ENCODE measurements at places on chromosomes 7 and 10. TPM values are rescaled to one million over a fixed set of nuclear protein-coding genes. Genes with fewer than 3 reads are reported as not detected.

DNA sequence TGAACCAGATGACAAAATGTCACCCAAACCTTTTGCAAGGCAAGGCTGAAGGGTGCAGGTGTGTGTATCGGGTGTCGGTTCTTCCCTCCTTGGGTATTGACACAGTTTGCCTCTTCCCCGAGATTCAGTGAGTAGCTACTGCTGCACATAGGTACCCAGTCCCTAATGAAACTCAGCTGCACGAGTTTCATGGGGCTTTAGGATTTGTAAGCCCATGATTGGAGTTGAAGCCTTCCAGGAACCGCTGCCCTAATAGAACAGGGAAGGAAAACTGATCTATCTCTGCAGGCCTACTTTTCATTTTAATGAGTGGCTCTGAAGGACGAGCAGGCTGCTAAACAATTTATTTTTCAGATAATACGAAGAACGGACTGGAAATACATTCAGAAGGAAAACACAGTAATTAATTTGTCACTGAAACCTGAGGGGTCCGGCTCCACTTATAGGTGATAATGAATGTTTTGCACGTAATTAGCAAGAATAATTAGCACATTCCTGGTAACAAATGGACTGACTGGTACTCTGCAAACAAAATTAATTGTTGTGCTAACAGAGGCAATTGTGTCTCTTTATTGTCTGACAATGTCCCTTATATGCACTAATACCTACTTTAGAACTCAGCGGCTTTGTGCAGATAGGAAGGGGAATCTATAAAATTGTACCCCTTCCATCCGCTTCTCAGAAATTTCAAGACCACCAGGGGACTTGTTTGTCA lies 49.6 kb upstream of the FZD8 start:
- ATAC-seq: no peak

DNA sequence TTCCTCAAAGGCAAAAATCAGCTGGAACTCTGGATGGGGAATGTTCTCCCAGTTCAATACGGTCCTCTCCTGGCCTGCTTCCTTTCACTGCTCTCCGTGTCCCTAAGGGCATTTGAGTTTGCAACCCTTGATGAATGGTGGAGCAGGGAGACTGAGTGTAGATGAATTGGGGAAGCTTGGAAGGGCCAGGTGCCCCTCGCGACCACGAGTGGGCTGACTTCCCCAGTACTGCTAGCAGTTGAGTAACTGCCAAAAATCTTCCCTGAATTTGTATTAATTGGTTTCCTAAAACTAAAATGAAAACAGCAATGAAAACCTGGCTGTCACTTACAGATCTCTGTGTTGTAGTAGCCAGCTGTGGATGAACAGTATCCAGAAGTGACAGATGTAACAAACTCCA lies 13.6 kb downstream of the IRF5 start:
- no peak for ATAC-seq

GRCh38 chr7:36732806-36733205 lies 8.5 kb upstream of the AOAH start:
- no peak for ATAC-seq

DNA sequence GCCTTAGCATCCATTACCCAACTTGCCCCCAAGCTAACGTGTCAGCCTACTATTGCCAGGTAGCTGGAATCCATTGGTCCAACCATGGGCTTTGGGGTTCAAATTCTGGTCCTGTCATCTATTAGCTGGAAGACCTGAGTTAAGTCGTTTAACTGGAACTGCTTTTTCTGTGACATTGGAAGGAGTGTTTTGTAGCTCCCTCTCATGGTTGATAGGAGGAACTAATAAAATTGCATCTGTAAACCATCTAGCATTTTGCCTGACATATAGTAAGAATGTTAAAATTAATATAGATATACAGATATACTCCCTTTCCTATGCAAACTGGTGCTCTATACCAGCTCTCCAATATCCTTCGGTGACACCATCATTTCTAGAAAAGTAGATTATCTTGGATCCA lies 23.8 kb upstream of the SLF2 start:
- ATAC-seq: no peak

GIMAP6 gene
- total RNA-seq: 2.4 TPM

NAT16 gene
- total RNA-seq: not detected
